IPS DF 19.7 (cell line): ENCODE measurements at places on chromosomes 12 and 14.

DNA sequence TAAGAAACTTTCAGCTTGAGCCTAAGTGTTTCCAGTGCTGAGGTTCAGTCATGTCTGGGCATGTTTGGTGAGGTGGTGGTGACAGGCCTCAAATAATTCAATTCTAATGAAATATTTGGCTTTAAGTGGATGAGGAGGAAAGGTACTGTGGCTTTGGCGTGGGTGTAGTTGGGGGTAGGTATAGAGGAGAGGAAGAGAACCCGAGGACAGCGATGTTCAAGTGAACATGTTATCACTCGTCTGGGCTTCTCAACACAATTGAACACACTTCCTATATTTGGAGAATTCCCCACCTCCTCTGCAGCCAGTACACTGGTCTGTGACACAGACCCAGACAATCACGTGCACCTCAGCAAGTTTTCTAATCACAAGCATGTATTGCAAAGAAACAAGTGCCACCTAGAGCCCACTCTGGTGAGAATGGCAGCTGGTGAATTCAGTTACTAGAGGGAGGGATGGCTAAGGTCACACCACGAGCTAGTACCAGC is 53.0 kb downstream of the IFNG-AS1 start:
- DNase-seq: no peak

GRCh38 chr12:104406164-104406563 is 50.6 kb upstream of the CHST11 start:
- no peak for DNase-seq

DNA sequence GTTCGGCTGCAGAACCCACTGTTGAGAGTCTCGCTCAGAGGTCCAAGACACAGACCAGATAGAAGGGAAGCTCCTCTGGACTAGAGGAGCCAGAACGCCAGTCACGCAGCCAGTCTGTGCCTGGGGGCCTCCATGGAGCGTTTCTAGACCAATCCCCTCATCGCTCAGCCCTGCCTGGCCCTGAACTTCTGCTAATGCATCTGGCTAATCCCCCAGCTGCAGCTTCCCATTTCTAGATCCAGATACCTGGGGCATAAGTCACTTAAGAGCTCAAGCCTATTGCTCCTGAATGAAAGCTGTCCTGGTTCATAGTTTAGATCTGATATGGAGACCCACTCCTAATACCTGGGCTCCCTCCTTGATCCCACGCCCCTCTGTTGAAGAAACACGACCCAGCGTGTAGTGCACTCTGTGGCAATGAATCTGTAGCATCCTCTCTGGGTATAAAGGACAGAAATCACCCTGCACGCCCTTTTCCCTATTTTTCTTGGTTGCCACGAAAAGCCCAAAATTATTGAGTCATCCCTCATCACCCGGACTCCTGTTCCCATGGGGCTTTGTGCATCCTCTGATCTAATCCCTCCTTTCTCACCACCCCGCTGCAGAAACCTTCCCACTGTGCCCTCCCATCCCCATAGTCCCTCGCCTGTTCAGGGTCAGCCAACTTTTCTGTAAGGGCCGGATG is 341.6 kb upstream of the FKBP4 start:
- DNase-seq: no peak

DNA sequence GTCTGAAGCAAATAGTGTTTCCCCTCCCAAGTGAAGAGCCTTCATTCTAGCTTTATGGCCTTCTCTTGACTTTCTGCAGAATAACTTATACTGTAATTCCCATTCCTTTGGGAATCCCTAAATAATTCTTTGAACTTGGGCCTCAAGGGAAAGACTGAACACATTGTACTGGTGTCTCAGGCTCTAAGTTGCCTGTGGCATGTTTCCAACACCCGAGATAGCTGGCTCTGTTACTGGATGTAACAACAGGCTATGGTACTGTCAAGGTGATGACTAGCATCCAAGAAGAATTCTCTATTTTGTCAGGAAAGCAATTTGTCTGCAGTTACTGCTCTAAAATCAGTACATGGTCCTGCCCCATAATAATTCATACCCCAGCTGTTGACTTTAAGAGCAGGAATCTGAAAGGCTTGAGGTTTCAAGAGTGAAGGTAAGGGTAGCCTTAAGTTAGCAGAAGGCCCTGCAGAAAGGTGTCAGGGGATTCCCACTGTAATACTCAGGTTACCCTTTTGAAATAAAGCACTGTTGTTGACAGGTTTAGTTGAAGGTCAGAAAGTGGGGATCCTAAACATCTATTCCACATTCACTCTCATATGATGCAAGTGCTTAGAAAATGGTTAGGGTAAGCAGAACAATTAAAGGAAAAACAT is 5.2 kb downstream of the GPX2 start:
- DNase-seq: no peak

DNA sequence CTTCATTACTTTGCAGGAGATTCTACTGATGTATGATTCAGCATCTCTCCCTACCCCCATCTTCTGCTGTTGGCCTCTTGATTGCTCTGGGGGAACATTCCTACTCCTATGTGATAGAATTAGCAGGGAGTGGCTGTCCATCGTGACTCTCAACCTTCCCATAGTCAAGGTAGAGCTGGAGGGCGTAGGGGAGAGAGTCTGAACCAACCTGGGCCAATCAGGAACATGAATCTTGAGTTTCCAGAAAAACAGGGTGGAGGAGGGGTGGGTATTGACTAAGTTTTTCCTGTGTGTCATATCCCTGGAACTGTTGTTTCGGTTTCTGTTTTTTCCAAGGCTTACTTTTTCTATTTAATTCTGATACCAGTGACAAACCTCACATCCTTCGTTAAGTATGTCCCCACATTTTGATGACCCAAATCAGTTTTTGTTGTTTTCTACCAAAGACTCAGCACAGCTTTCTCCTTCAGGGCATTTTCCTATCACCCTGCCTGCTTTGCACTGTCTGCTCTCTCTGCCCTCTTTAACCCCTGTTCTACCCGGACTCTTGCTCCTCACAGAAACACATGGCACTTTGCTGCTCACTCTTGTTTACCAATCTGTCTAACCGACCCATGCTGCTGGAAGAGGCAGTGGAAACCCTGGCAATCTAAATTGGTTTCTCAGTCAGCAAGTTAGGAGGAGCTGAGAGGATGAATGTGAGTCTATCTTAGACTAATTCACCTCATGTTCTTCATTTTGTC is 1428.3 kb downstream of the AACS start:
- DNase-seq: no peak
